ENCODE measurements at places on chromosomes 3 and 15. TPM values are rescaled to one million over a fixed set of nuclear protein-coding genes. Genes with fewer than 3 reads are reported as not detected.

The PROS1 gene
- total RNA-seq, result not detected

DNA sequence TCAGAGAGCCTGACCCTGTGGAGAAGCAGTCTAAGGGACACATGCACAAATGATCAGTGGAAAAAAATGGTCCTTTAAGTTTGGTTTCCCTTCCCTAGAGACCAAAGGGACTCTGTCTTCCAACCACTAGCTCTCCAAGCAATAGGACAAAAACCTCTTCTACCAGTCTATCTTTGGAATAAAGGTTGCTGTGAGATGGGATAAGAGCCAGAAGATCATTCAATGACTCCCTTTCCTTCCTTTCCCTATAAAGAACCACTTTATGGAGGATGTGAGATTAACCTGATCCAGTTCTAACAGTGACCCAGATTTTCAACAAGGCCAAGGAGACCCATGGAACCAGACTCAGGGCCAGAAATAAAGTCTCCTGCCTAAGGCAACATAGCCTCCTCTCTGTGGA lies 74.8 kb downstream of the DHX30 start:
- H3K36me3 ChIP-seq, result peaks cover 9% of the 10 kb centered on the region
- no peaks in the 10 kb centered on the region for H3K27me3 ChIP-seq

GRCh38 chr3:17741621-17742101 lies 770 bp downstream of the TBC1D5 start:
- H3K27me3 ChIP-seq, result no peaks in the 10 kb centered on the region
- peaks cover 10% of the 10 kb centered on the region for H3K36me3 ChIP-seq
- H3K4me1 ChIP-seq, result peaks cover 51% of the 10 kb centered on the region
- peak overlapping the region; percentile 87 for H3K27ac ChIP-seq
- DNase-seq, result no peak

GRCh38 chr3:142981108-142981507 lies 17.6 kb upstream of the PAQR9 start:
- no peak for DNase-seq
- H3K36me3 ChIP-seq, result no peaks in the 10 kb centered on the region
- H3K4me3 ChIP-seq, result no peak overlapping the region
- H3K4me1 ChIP-seq, result no peaks in the 10 kb centered on the region
- peaks cover 30% of the 10 kb centered on the region for H3K27me3 ChIP-seq

DNA sequence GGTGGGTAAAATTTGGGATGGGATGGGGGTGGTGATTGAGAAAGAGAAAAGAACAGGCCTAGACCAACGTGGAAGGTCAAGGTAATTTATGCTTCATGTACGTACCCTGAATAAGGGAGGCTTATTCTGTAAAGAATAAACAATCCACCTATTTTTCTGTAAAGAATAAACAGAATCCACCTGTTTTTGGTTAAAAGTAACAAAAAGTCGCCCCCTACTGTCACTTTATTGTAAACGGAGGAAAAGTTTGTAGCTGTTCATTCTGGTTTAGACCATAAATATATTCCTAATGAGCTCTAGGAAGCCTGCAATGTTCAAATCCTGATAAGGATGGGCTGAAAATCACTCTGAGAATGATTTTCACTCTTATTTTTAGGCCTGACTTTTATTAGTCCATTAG lies 23.5 kb upstream of the SQOR start:
- H3K4me1 ChIP-seq, result peaks cover 5% of the 10 kb centered on the region
- peak; percentile 21 for DNase-seq
- no peak overlapping the region for H3K27ac ChIP-seq
- no peak overlapping the region for H3K4me3 ChIP-seq
- peaks cover 7% of the 10 kb centered on the region for H3K36me3 ChIP-seq

The FBXL2 gene
- total RNA-seq, result not detected

- H3K4me1 ChIP-seq, result no peaks in the 10 kb centered on the region
- no peak overlapping the region for H3K4me3 ChIP-seq
- H3K27me3 ChIP-seq, result peaks cover 10% of the 10 kb centered on the region
- H3K27ac ChIP-seq, result no peak overlapping the region
- H3K36me3 ChIP-seq, result no peaks in the 10 kb centered on the region
Measured at GRCh38 chr3:57100046-57100695, 39.7 kb downstream of the SPATA12 start.

The LTK gene
- 0.21 TPM for total RNA-seq

- H3K4me3 ChIP-seq, result no peak overlapping the region
- H3K4me1 ChIP-seq, result no peaks in the 10 kb centered on the region
- H3K27ac ChIP-seq, result no peak overlapping the region
- H3K27me3 ChIP-seq, result no peaks in the 10 kb centered on the region
Measured at GRCh38 chr3:77693147-77693546, 653.2 kb downstream of the ROBO2 start.

The MYRIP gene
- not detected for total RNA-seq

DNA sequence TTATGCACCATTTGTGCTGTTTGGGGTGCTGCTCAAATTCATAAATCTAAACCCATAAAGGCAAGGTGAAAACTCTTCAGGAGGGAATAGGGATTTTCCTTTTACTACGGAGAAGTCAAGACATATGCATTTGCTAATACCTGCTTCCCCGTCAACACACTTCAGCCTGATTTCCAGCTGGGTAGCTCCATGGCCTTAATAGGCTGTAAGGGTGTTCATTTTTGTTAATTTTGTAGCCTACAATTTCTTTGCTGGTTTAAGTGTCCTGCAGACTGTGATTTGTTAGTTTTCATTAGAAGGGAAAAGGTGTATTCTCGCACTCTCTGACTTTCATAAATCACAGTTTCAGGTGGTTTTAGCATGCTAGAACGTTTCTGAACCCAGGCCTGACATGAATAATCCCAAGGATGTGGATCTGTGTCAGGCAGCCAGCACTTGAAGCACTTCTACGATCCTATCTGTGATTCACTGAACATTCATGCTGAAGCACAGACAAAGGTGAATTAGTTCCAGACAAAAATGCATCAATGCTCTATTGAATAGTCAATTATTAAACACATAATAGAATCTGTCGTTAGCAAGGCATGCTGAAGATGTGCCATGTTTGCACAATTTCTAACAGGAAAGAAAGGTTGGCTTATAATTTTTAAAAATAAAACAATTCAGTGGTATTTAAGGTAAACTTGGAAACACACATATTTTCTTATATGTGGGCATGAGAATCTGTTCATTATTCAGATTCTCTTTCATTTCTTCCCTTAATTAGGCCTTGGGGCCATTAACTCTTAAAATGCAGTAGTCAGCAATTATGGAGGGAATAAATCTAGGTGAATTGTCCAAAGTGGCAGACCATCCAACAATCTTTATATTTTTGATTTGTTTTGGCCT lies 17.9 kb upstream of the NMNAT3 start:
- H3K27me3 ChIP-seq, result peaks cover 2% of the 10 kb centered on the region
- H3K36me3 ChIP-seq, result no peaks in the 10 kb centered on the region
- no peak overlapping the region for H3K4me3 ChIP-seq

GRCh38 chr3:97579365-97579764 lies 185.2 kb upstream of the ARL6 start:
- DNase-seq, result no peak
- H3K27me3 ChIP-seq, result no peaks in the 10 kb centered on the region
- no peak overlapping the region for H3K27ac ChIP-seq
- no peaks in the 10 kb centered on the region for H3K36me3 ChIP-seq
- no peaks in the 10 kb centered on the region for H3K4me1 ChIP-seq
- no peak overlapping the region for H3K4me3 ChIP-seq

The ZKSCAN7 gene
- total RNA-seq, result 2.9 TPM

Measured in activated CD8-positive, alpha-beta T cell treated with anti-CD3 and anti-CD28 coated beads, Interleukin-2, amount 10 ng/mL, durations not matched to agents 7 days and 5 days (primary cell).